ENCODE measurements at places on chromosomes 6 and 20.

GRCh38 chr20:60857708-60858107 is 394.4 kb upstream of the CDH4 start:
- no peak for DNase-seq

DNA sequence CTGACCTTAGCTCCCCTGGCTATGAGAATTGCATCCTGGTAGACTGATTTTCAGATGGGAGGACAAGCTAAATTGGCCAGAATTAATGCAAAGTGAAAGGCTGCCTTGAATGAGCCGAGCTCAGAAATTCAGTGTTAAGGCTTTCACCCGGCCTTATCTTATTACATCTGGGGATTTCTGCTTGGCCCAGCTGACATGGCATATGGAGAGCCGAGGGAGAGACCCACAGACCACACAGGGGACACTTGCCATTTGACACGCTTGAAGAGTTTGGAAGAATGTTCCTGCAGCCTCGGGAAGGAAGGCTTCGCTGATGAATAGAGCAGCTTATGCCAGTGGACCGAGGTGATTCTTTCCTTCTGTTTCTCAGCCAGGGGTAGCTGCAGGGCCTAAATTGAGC is 9.0 kb downstream of the MOCS3 start:
- DNase-seq = no peak

GRCh38 chr6:39791850-39792539 is at the start of gene DAAM2:
DAAM2 (plus strand) TSS chr6:39792376; CDS start chr6:39856303, 63,927 bp downstream.
- DNase-seq = no peak

DNA sequence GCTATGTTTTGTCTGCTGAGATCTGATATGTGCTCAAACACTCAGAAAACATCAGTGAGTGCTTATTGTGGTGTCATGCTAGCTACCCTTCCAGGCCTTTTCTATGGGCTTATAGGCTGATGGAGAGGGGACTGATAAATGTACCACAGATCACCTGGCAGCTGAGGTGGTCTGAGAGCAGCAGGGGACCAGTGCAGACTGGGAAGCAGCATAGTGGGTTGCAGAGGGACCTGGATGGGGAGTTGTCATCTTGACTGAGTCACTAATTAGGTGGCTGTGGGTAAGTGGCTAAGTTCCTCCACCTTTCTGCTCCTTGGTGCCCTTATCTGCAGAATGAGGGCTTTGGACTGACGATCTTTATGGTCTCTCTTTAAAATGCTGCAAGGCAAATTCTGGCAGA is 2.8 kb downstream of the TMEM200A start:
- no peak for DNase-seq

GRCh38 chr6:28239636-28240035 is 12.4 kb downstream of the ZKSCAN4 start:
- DNase-seq = no peak
